Fibroblast of lung (primary cell): ENCODE measurements at places on chromosomes 6 and 20. TPM values are rescaled to one million over a fixed set of nuclear protein-coding genes. Genes with fewer than 3 reads are reported as not detected.

DNA sequence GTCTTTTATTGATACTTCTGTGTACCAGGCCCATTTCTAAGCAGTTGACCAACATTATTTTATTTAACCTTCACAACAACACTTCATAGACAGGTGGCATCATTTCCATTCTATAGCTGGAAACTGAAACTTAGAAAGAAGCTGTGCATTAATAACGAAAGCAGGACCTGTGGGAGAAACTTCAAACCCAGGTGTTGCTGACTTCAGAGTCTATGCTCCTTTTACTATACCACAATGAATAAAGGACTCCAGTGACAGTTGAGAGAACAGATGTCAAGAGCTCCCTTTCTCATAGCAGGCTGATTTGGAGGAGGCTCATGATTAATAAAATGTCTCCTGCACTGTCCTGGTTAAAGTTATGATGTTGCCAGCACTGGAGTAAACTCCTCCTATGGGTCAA lies 56.6 kb upstream of the POU3F2 start:
- no peak overlapping the region for H3K27ac ChIP-seq
- no peaks in the 10 kb centered on the region for H3K36me3 ChIP-seq
- H3K27me3 ChIP-seq: no peaks in the 10 kb centered on the region
- no peak for DNase-seq
- no peaks in the 10 kb centered on the region for H3K4me1 ChIP-seq
- no peak overlapping the region for H3K4me3 ChIP-seq

DNA sequence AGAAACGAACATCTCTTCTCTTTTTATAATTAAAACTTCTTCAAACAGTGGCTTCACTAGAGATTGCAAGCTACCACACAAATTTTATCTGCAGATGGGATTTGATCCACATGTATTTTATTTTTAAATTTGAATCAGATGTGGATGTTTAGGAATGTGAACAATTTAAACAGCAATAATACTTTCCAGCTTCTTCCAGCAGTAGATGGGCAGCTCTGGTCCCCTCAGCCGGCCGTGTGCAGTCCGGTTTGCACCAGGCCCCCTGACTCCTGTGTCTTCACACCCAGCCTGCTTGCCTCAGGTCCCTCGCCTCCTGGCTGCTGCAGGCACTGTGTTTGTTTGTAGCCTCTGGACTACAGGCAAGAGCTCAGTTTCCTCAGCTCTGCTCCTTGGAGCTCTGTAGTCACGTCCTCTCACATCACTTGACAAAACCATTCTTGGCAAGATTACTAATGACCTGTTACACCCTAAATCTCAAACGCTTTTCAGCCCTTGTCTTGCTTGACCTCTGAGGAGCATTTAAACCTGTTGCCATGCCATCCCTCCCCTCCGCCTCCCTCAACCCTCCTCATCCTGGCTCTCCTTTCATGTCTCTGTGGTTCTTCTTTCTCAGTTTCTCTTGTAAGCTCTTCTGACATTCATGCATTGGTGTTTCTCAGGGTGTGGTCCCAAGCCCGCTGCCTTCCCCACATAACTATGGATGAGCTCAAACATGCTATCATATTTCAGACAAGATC lies 13.2 kb upstream of the ZBTB24 start:
- H3K27me3 ChIP-seq: peaks cover 2% of the 10 kb centered on the region
- no peaks in the 10 kb centered on the region for H3K4me1 ChIP-seq

- H3K4me1 ChIP-seq: no peaks in the 10 kb centered on the region
- H3K4me3 ChIP-seq: no peak overlapping the region
- no peak for DNase-seq
- peaks cover 11% of the 10 kb centered on the region for H3K27me3 ChIP-seq
- H3K36me3 ChIP-seq: no peaks in the 10 kb centered on the region
These were observed 2.4 kb downstream of the COL20A1 start for GRCh38 chr20:63295422-63295821.

GRCh38 chr20:45029884-45030283 lies 63.6 kb downstream of the STK4 start:
- peaks cover 2% of the 10 kb centered on the region for H3K36me3 ChIP-seq
- no peaks in the 10 kb centered on the region for H3K27me3 ChIP-seq
- H3K4me3 ChIP-seq: no peak overlapping the region
- no peaks in the 10 kb centered on the region for H3K4me1 ChIP-seq

DNA sequence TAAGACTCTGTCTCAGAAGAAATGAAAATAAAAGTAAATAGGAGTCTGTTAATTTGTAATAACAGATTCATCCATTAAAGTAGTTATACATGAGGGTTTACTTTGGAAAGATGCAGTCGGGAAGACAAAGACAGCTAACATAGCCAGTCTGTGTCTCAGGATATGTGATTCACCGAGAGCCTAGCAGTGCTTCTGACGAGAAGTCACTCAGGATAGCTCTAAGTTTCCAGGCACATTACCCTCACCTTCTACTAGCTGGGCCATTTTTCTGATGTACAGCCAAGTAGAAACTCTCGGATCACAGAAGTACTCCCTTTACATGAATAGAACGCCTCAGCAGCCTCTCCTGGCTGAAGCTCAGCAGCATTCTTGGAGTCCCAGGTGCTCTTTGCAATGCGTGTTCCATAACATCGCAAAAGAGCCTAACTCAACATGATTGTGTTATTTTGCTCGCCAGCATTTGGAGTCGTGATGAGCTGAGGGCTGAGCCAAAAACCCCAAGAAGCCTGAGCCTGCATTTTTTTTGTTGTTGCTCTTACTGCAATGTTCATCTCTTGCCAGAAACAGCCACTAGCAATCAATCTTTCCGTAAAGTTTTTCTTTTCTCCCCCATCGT lies 22.4 kb upstream of the TASP1 start:
- H3K4me3 ChIP-seq: no peak overlapping the region
- no peaks in the 10 kb centered on the region for H3K4me1 ChIP-seq
- no peak overlapping the region for H3K27ac ChIP-seq
- no peaks in the 10 kb centered on the region for H3K27me3 ChIP-seq

DNA sequence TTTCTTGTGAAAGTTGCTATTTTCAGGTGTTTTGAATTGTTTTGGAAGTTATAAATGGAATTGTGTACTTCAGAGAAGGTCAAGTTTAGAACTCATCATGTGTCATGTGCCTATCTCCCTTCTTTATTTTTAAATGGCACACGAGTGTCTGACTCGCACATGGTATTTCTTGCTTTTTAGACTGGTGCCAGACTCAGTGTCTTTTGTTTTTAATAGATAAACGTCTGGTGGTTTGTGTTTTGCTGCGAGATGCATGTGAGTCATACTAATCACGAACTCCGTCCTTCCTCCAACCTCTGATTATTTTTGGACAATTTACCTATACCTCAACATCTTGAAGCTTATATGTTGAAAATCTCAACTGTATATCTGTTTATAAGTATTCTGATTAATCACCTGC lies 292.1 kb downstream of the CDKAL1 start:
- no peak overlapping the region for H3K4me3 ChIP-seq
- peak; percentile 77 for DNase-seq
- no peaks in the 10 kb centered on the region for H3K36me3 ChIP-seq
- no peaks in the 10 kb centered on the region for H3K4me1 ChIP-seq
- H3K27ac ChIP-seq: no peak overlapping the region

DNA sequence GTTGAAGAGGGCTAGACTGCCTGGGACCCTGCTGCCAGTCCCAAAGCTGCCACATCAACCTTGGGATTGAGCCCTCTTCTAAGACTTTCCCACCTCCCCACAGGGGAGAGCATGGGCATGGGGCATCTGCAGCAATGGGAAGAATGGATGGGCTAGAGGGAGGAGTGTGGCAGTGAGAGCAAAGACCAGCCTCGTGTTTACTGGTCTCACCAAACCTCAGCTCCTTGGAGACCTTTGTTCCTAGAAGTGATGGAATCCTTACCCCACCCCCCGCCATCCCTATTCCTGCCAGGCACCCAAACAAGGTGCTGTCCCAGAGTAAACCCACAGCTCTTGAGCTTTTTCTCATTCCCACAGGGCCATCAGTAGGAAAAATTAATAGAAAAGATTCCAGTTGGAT lies 20.0 kb upstream of the ARMC12 start:
- H3K27me3 ChIP-seq: no peaks in the 10 kb centered on the region
- no peak for DNase-seq
- no peak overlapping the region for H3K27ac ChIP-seq
- H3K36me3 ChIP-seq: no peaks in the 10 kb centered on the region
- no peak overlapping the region for H3K4me3 ChIP-seq

- H3K4me1 ChIP-seq: peaks cover 19% of the 10 kb centered on the region
- H3K27ac ChIP-seq: peak overlapping the region; percentile 63
- peak; percentile 81 for DNase-seq
- no peaks in the 10 kb centered on the region for H3K27me3 ChIP-seq
- H3K4me3 ChIP-seq: no peak overlapping the region
- H3K36me3 ChIP-seq: no peaks in the 10 kb centered on the region
These were observed 166.4 kb upstream of the PRND start for GRCh38 chr20:4555188-4555890.

- no peaks in the 10 kb centered on the region for H3K27me3 ChIP-seq
- H3K4me3 ChIP-seq: no peak overlapping the region
These were observed 126.5 kb upstream of the HDGFL1 start for GRCh38 chr6:22442826-22443225.

DNA sequence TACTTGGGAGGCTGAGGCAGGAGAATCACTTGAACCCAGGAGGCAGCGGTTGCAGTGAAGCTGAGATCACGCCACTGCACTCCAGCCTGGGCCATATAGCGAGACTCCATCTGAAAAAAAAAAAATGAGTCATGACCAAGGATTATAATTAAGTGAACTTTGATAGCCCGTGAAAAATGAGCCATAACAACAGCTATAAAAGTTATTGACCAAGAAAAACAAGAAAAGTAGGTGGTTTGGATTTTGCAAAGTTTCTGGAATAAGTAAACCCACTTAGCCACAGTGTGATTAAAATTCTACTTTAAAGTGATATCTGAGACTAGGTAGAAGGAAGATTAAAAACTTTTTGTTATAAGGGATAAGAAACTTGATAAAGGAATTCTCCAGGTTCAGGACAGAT lies 25.9 kb upstream of the BCLAF1 start:
- H3K27me3 ChIP-seq: no peaks in the 10 kb centered on the region

DNA sequence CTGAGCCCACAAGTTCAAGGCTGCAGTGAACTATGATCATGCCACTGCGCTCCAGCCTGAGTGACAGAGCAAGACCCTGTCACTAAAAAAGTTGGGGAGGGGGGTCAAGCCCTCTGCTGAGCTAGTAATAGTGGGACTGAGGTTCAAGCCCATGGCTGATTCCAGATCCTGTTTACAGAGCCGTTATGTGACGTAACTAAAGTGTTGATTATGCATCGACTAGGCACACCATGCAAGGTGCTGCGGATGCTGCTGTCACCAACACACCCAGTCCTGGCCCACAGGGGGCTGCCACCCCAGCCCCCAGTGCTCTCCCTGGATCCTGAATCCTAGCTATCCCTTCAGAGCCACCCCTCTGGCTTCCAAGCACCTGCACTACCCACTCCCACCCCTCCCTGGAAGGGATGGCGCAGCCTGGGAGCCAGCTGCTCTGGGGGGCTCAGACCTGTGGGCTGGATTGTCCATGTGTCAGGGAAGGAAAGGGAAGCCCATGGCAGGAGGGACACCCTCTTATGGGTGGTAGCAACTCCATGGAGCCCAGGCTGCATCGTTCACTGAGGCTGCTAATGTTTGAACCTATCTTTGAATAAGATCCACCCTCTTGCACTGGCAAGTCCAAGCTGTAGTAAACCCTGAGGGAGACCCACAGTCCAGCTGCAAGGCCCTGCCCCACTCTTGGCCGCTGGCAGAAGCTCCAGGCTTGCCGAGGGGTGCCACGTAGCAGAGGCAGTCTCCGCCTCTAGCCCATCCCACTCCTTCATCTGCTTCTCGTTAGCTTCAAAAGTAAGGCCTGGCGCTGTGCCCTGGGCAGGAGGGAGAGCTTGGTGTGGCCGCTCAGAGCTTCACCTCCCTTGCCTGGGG lies 95.0 kb downstream of the SNX5 start:
- peak overlapping the region; percentile 70 for H3K27ac ChIP-seq
- no peak overlapping the region for H3K4me3 ChIP-seq
- H3K4me1 ChIP-seq: peaks cover 26% of the 10 kb centered on the region
- H3K36me3 ChIP-seq: no peaks in the 10 kb centered on the region
- DNase-seq: peak; percentile 97

DNA sequence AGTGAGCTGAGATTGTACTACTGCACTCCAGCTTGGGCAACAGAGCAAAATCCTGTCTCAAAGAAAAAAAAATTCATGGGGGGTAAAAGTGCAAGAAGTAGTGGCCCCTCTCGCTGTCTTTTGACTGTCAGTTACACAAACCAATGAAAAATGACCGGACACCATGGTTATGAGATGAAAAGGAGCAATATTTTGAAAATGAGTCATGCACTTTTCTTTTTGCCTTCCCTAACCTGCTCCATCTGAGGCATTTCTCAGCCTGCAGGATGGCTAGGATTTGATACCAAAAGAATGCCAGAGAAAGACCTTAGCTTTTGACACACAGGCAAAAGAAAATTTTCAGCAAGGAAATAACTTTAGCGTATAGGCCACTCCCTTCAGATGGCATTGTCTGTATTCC lies 181.7 kb upstream of the ARID1B start:
- no peak overlapping the region for H3K27ac ChIP-seq
- no peaks in the 10 kb centered on the region for H3K4me1 ChIP-seq
- no peak overlapping the region for H3K4me3 ChIP-seq
- no peaks in the 10 kb centered on the region for H3K36me3 ChIP-seq
- H3K27me3 ChIP-seq: no peaks in the 10 kb centered on the region

Gene MOG
- not detected in 2 replicates for total RNA-seq

DNA sequence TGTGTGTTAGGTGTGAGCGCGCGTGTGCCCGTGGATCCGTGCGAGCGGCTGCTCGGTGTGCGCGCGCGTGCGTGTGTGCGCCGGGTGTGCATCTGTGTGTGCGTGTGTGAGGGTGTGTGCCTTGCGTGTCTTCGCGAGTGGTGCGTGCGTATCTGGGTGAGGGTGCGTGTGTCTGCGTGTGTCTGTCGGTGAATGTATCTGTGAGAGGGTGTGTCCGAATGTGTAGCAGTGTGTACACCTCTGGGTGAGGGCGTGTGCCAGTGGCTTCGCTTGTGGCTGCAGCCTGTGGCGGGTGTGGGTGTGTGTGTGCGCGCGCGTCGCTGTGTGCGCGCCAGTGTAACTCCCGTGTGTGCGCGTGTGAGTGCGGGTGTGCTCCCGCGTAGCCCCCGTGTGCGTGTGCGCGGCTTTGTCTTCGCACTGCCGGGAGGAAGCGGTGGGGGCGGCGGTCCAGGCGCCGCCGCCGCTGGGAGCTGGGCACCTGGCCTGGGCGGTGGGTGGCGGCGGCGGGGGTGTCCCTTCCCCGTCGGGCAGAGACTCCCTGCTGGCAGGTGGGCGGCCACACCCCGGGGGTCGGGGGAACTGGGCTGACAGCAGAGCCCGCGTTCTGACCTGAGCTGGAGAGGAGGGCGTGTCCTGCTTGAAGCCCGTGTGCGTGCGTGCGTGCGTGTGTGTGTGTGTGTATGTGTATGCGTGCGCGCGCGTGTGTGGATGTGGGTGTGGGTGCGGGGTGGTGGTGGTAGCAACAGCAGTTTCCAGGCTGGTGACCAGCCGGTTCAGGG lies 61.3 kb upstream of the EPB41L1 start:
- peak overlapping the region; percentile 63 for H3K4me3 ChIP-seq
- H3K36me3 ChIP-seq: no peaks in the 10 kb centered on the region
- peaks cover 8% of the 10 kb centered on the region for H3K27me3 ChIP-seq
- H3K27ac ChIP-seq: no peak overlapping the region

GRCh38 chr6:82396964-82397751 lies 33.5 kb downstream of the TPBG start:
- DNase-seq: peak; percentile 90
- no peaks in the 10 kb centered on the region for H3K27me3 ChIP-seq
- peaks cover 13% of the 10 kb centered on the region for H3K4me1 ChIP-seq
- H3K27ac ChIP-seq: no peak overlapping the region
- no peaks in the 10 kb centered on the region for H3K36me3 ChIP-seq
